ENCODE measurements at places on chromosomes 7 and 10. TPM values are rescaled to one million over a fixed set of nuclear protein-coding genes. Genes with fewer than 3 reads are reported as not detected.

GIMAP6 gene
- not detected for total RNA-seq

PTEN gene
- total RNA-seq = 50.0 TPM

GRCh38 chr7:27141137-27141922 is 2.2 kb downstream of the HOXA5 start:
- H3K36me3 ChIP-seq = no peaks in the 10 kb centered on the region
- H3K27ac ChIP-seq = no peak overlapping the region
- DNase-seq = no peak
- peaks cover 31% of the 10 kb centered on the region for H3K4me1 ChIP-seq

DNA sequence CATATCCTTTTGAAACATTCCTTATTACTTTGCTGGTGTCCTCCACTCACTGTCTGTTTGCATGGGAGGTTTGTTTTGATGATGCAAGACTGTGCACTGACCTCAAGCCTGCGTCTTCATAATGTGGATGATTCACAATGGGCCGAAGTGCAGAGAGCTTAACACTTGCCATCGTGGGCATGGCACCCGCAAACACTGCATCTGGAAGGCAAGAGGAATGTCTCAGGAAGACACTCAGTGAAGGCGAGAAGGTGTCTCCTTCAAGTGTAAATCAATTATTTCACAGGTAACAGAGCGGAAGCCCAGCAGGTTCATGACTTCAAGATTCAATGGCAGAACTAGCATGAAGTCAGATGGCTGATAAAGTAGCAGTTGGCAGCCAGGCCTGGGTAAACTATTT is 98.1 kb downstream of the DPY19L1 start:
- H3K27me3 ChIP-seq = no peaks in the 10 kb centered on the region
- peak; percentile 34 for DNase-seq
- H3K4me3 ChIP-seq = no peak overlapping the region
- no peaks in the 10 kb centered on the region for H3K36me3 ChIP-seq
- H3K4me1 ChIP-seq = peaks cover 32% of the 10 kb centered on the region

DNA sequence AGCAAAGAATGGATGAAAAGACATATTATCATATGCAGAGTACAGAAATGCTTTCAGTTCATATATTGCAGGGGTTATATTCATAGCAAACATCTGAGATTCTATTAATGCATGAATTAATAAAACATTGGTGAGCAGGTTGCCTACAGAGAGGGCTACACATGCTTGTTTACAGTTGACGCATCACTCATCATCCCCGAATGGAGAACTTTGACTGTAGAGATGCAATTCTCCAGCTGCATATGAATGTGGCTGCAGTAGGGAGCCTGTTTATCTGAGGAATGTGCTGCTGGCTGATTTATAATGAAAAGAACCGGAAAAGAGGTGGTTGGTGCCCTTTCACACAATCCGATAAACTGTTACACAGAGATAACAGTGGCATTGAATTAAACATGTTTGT is 116.5 kb downstream of the GRM3 start:
- H3K4me1 ChIP-seq = peaks cover 45% of the 10 kb centered on the region
- no peak overlapping the region for H3K4me3 ChIP-seq
- no peaks in the 10 kb centered on the region for H3K27me3 ChIP-seq
- H3K27ac ChIP-seq = no peak overlapping the region
- no peaks in the 10 kb centered on the region for H3K36me3 ChIP-seq

GRCh38 chr7:139255290-139255689 is 24.3 kb downstream of the UBN2 start:
- H3K4me3 ChIP-seq = no peak overlapping the region
- no peak for DNase-seq
- no peaks in the 10 kb centered on the region for H3K4me1 ChIP-seq
- no peak overlapping the region for H3K27ac ChIP-seq
- H3K27me3 ChIP-seq = no peaks in the 10 kb centered on the region

GRCh38 chr7:64758151-64758550 is 36.1 kb upstream of the ZNF138 start:
- H3K4me1 ChIP-seq = no peaks in the 10 kb centered on the region
- no peak overlapping the region for H3K27ac ChIP-seq
- no peak for DNase-seq

DNA sequence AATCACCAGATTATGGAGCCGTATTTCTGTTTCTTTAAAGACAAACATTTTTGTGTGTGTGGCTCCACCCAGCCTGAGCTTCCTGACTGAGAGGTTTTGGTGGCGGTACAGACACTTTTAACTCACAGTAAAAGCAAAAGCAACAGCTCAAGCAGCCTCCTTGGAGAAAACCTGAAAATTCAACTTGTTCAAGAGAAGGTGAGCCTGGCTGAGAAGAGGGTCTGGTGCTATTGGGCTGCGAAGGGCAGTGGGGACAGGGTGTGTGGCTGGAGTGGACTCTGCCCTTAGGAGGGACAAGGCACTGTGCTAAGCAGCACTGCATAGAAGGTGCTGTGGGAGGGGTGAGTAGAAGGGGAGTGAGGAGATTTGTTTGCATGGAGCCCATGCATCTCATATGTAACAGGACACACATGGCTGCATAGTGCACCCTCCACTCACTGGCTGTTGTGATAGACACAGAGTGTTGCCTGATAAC is at the start of gene GIMAP7:
TSS of gene GIMAP7 (plus strand) at position 125 of the 475 bp plus-strand sequence. CDS start 5,103 bp downstream, outside the sequence.
- no peak within 1 kb of the TSS for H3K4me3 ChIP-seq
- no peak for DNase-seq
- no peaks in the 10 kb centered on the region for H3K36me3 ChIP-seq
- H3K4me1 ChIP-seq = no peaks in the 10 kb centered on the region

DNA sequence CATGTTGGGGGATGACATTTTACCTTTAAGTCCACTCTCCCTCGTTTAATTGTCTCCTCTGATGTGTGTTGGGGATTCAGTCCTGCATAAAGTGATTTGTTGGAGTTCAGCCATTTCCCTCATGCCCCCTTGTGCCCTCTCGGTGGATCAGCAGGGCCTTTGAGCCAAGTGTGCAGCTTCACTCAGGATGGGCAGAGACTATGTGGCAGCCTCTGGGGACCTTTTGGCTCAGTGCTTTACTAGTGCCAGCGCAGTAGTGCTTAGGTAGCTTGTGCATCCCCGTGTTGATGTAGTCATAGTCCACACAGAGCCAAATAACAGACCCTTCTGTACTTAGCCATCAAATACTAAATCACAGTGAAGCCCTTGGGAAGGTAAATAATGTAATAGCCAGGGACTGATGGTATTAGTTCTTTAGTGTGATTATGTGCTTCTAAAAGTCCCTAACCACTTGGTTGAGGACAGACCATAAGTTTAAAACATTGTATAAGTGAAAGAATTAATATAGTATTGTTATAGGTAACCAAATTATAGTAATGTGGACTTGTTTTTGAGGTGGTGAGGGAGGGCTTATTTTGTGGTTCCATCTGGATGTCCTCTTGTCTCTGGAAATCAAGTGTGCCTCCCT is 11.4 kb downstream of the BUB3 start:
- no peak overlapping the region for H3K27ac ChIP-seq
- H3K27me3 ChIP-seq = no peaks in the 10 kb centered on the region
- no peak overlapping the region for H3K4me3 ChIP-seq
- H3K36me3 ChIP-seq = peaks cover 28% of the 10 kb centered on the region

DNA sequence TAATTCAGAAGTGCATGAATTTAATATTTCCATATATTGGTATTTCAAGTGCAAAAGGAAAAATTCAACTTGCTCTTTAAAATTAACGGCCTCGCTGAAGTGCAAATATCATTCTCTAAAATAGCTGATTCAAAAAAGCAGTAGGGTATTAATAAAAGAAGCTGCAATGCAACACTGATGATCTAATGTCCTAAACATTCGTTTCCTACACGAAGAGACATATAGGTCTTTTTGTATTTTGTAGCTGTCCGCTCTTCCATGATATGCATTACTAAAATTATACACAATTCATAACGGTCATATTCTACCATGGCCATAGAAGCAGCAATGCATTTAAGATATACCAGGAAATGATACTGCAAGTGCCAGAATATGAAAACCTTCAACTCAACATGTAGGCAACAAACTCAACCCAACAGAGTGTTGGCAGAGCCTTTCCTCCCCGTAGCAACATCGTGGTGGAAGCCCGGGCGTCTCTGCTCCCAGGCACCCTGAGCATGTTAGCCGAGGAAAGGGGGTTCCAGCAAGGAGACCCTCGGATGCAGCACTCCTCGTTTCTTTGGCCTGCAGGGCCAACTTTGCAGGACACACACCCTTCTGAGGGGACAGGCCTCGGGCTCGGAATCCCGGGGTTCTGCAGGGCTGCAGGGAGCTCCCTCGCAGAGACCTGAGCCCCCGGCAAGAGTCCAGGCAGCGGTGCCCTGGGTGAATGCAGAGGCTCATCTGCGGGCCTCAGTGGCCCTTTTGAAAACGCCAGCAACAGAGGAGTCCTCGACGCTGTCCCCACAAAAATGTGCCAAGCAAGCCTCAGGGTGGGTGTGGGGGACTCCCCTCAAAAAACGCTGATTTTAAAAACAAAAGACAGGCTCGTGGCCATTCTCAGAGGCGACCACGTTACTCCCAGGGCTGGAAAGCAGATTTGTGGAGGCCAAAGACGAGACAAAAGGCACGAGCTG is 1.6 kb downstream of the FAM171A1 start:
- peak overlapping the region; percentile 73 for H3K4me3 ChIP-seq
- no peaks in the 10 kb centered on the region for H3K36me3 ChIP-seq
- peak; percentile 37 for DNase-seq
- H3K27ac ChIP-seq = no peak overlapping the region

GRCh38 chr10:64080071-64080470 is 558.9 kb downstream of the REEP3 start:
- H3K36me3 ChIP-seq = no peaks in the 10 kb centered on the region
- 0 out of 2 replicates have a peak, but pooled peaks cover 2% of the 10 kb centered on the region for H3K27me3 ChIP-seq
- DNase-seq = no peak
- H3K27ac ChIP-seq = no peak overlapping the region

DNA sequence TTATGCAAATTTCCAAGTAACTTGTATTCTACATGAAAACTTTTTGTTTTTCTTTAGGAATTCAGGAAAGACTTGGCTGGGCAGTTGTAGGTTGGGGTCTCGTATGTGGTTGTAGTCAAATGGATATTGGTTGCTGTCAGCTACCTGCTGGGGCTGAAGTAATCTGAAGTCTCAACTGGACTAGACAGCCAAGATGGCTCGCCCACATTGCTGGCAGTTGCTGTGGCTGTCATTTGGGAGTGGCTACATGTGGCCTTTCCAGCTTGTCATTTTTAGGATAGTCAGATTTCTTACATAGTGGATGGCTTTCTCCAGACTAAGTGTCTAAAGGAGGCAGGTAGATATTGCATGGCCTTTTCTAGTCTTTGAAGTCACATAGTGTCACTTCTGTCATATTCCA is 32.6 kb downstream of the EXOC6 start:
- H3K27me3 ChIP-seq = no peaks in the 10 kb centered on the region
- no peak overlapping the region for H3K27ac ChIP-seq
- no peak for DNase-seq
- H3K36me3 ChIP-seq = no peaks in the 10 kb centered on the region
- H3K4me1 ChIP-seq = no peaks in the 10 kb centered on the region
- H3K4me3 ChIP-seq = no peak overlapping the region

DNA sequence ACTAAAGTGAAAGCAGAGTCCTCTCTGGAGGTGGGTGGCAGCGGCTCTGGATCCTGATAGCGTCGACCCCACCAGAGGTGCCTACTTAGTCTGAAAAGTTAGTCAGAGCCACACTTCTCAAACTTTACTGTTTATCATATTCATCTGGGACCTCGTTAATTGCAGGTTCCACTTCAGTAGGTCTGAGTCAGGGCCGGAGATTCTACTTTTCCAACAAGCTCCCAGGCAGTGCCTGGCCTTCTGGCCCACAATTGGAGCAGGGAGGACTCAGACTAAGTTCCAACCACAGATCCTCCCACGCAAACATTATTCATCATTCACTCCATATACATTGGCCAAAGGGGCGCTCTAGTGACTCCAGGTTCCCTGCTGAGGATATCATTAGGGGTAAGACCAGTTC is 78.1 kb downstream of the VSTM4 start:
- no peaks in the 10 kb centered on the region for H3K27me3 ChIP-seq
- H3K4me3 ChIP-seq = no peak overlapping the region
- no peak overlapping the region for H3K27ac ChIP-seq
- no peak for DNase-seq
- H3K36me3 ChIP-seq = no peaks in the 10 kb centered on the region

DNA sequence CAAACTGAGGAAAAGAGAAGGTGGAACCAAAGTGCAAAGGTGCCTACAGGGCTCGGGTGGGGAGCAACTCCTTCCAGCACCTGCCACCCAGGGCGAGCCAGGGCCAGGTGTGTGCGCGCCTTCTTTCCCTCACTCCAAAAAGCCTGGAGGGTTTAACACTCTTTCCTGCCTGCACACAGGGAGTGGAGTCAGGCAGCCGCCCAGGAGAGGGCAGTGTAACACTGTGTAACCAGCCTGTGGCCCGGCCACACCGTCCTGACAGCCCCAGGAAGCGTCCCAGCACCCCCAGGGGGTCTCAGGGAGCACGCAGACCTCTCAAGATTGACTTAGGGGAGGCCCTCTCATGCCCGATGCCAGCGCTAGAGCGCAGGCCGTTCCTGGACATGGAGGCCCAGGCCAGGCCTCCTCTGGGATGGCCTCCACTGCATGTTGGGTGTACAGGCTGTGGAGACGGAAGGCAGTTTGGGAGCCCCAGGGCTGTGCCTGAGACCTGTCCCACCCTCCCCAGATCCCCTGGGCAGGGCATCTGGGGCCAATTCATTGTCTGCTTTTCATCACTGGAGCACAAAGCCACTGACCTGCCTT is 13.4 kb downstream of the BRI3 start:
- peak; percentile 91 for DNase-seq
- H3K36me3 ChIP-seq = 0 out of 2 replicates have a peak, but pooled peaks cover 16% of the 10 kb centered on the region
- no peak overlapping the region for H3K4me3 ChIP-seq

- H3K4me1 ChIP-seq = no peaks in the 10 kb centered on the region
- no peaks in the 10 kb centered on the region for H3K27me3 ChIP-seq
- DNase-seq = no peak
- no peak overlapping the region for H3K4me3 ChIP-seq
- no peaks in the 10 kb centered on the region for H3K36me3 ChIP-seq
Measured at GRCh38 chr10:12757351-12757750, 244.2 kb downstream of the CCDC3 start.

DNA sequence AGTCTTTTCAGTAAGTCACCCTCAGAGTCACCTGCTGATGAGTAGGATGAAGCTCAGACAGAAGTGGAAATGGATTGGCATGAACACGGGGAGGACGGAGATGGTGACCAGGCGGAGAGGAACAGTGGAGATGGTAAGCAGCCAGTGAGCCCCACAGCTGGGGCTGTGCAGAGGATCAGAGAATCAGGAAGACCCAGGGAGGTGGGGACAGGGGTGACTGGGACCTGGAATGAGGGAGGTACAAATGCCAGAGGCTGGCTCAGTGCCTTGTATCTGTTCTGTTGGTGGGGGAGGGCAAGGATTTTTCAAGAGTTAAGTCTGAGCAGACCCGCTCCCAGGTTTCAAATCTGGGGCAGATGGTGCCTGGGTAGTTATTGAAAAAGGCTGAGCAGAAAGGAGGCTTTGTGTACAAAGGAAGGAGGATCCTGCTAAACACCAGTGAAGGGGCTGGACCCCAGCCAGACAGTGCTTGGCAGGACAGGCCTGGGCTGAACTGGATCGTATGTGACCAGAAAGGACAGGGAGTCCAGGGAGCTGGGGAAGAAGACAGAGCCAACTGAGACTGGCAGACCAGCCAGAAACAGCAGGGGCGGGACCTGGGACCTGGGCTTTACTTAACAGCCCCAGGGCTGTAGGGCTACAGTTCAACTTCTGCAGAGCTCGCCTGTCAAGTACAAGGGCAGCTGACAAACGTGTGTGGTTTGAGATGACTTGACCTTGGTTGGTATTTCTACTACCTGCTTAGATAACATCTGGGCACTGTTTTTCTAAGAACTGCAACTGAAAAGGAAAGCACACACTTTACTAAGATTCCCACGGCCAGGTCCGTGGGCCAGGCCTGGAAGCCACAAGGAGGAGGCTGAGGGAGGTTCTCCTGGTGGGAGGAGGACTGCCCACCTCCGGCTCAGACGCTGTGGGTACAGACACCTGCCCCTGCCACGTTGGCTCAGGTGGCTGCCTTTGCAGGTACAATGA is 13.2 kb upstream of the FRMPD2 start:
- H3K27me3 ChIP-seq = no peaks in the 10 kb centered on the region
- H3K36me3 ChIP-seq = no peaks in the 10 kb centered on the region
- H3K4me1 ChIP-seq = 0 out of 2 replicates have a peak, but pooled peaks cover 3% of the 10 kb centered on the region
